ENCODE measurements at places on chromosomes 16 and 17.

DNA sequence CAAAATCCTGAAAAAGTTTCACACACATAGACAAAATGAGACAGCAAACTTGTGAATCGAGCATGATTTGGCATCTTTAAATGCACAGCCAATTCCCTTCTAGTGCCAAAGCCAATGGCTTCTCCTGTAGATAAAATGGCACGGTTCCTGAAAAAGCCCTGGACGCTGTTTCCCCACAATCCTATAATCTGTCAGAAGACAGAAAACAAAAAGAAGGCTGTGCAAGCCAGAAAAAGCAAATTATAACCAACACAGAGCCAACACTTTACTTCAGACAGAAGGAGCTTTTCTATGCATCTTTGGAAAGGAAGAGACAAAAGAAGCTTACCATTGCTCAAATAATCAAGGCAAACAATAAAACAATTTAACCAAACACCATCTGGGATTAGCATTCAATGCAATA, 23.8 kb downstream of the FAM222B start:
- DNase-seq: peak; percentile 93

DNA sequence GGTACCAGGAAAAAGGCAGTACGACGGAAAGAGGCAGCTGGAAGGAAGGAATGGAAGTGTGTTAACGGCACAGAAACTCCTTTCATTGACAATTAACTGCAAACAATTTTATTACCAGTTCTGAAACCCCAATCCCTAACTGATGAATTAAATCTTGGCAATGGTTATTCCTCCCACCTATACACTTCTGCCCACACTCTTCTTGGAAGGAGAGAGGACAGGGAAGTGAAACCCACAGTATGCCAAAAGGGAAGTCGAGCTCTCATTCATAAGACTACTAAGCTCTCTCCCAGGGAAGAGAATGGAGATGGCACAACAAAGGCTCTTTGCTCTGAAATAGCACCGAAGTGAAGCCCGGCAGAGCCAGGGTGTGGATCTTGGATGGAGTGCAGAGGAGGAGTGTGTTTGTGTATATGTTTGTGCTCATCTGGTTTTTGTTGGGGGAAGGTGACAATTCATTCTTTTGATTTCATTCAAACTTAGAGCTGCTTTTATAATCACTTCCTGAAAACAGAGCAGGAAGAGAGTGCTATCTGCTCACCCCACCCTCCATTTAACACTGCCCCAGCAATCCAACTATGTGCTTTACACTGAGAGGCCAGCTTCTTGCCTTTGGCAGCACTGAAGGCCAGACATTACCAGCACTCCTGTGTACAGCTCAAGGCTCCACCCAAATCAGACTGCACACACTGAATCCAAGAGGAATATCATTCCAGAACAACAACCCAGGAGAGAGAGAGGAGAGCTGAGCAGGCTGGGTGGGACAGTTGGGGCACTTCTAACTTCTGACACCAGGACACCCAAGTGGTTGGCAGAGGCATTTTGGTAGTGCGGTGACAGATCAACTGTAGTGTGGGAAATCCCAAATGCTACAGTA, 68.7 kb downstream of the HIC1 start:
- no peak for DNase-seq

DNA sequence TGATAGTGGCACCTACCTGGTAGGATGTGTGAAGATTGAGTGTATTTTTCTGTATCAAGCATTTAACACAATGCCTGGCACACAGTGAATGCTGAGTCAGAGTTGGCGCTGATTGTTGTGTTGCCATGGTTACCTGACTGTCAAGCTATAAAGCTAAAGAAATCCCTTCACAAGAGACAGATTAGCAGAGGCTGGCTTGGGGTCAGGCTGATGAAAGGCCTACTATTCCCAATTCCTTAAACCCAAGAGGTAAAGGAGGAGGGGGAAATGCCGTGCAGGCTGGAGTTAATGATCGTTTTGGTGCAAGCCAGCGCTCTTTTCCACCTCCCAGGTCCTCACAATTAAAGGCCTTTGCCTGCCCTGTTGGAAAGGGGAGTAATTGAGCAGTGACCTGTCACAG, 5.9 kb downstream of the CLEC19A start:
- DNase-seq: peak; percentile 91

- no peak for DNase-seq
Measured at GRCh38 chr17:45409659-45410076, 23.0 kb downstream of the ARHGAP27 start.

DNA sequence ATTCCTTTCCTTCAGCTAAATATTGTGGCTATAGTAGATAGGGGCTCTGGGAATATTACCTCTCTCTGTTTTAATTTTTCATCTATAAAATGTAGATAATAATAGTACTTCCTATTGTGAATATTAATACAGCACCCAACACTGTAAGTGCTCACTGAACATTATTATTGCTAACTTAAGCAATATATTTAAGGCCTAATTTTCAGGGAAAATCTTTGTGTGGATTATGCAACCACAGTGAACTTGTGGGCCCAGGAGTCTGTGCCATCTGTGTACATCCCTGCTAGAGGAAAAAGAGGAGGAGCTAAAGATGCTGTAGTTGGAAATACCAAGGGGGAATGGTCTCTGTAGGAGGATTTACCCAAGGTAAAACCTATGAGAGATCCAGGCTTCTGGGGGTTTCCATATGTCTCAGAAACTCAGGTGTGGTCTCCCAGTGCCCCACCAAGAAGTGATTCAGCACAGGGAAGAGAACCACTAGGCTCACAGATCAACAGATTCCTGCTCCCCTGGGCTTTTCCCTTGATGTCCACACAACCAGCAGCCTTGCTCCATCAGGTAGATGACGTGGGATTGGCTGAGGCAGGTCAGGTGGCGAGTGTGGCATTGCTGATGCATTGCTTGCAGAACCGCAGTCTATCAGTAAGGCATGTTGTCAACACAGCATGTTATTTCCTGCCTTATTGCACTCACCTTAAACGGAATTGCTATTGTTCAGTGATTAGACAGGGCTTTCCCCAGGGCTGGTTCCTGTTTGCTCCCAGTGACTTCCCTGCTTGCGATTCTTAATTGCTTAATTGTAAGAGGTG, 1.6 kb upstream of the N4BP1 start:
- no peak for DNase-seq

DNA sequence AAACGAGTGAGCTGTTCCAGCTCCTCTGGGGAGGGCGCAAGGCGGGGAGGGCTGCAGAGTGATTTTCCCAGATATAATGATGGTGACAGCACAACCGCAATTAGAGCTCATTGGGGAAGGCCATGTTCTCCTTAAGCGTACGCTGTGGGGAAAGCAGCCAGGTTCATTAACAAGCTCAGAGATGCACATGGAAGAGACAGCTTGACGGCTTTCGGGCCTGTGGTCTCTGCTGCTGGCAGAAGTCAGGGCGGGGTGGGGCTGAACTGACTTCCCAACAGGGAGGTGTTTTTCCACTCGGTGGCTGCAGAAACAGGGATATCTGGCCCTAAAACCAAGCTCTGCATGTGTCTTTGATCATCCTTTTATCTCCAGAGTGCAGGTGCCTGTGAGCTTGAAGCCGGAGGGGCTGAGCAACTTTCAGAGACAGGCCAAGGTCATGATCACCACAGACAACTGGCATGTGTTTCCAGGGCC, 24.0 kb upstream of the CACNG1 start:
- DNase-seq: peak; percentile 62

DNA sequence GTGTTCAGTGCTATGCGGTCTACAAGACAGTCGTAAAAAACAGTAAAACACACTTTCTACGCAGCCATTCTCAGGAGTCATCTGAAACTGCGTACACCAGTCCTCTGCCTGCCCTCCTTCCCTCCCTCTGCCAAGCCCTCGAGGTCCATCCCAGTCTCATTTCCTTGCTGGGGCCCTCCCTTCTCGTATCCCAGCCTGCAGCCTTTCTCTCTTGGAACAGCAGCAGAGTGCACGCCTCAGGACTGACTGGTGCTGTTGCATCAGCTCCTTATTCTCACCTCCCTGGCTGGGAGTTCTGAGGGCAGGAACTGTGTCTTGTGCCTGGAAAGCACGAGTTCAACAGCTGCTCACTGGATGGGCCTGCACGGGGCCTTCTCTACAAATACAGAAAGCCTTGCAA, 12.5 kb downstream of the FAHD1 start:
- DNase-seq: no peak

DNA sequence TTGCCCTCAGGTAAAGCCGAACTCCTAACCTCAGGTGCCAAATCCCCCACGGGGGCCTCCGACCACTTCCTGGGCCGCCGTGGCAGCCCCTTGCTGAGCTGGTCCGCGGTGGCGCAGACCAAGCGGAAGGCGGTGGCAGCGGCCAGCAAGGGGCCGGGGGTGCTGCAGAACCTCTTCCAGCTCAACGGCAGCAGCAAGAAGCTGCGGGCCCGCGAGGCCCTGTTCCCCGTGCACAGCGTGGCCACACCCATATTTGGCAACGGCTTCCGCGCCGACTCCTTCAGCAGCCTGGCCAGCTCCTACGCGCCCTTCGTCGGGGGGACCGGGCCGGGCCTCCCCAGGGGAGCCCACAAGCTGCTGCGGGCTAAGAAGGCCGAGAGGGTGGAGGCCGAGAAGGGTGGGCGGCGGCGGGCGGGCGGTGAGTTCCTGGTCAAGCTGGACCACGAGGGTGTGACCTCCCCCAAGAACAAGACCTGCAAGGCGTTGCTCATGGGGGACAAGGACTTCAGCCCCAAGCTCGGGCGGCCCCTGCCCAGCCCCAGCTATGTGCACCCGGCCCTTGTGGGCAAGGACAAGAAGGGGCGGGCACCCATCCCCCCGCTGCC, 51.6 kb downstream of the ACTG1 start:
- no peak for DNase-seq

DNA sequence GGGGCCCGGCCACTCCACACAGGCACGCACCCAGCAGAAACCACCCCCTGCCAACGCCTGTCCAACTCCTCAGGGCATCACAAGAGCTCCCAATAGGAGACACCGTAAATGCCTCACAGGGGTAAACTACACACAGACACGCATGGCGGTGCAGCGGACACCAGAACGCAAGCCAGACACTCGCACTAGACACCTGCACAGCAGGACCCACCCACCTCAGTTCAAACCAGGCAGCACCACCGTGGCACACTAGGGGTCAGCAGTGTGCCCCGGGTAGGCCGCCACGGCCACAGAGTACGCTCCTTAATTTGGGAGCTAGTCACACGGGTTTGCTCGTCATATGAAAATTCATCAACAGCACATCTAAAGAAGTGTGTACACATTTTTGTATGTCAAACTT, 3.4 kb downstream of the SLC38A10 start:
- DNase-seq: peak; percentile 23

GRCh38 chr16:78094166-78094565, 5.3 kb upstream of the WWOX start:
- peak; percentile 69 for DNase-seq

DNA sequence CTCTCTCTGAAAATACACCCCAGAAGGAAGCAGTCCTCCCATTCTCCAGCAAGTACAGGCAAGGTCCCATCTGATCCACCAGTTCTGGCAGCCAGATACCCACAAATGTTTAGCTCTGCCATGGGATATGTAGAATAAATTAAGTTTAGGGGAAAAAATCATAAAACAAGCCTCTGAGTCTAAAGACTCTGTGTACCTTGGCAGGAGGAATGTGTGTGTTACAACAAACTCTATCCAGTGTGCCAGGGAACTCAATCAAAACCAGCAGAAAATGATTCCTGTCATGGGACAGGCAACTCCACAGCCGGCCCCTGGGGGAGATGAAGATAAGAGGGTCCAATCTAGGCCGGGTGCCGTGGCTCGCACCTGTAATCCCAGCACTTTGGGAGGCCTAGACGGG, 73.4 kb downstream of the MRM3 start:
- DNase-seq: no peak

DNA sequence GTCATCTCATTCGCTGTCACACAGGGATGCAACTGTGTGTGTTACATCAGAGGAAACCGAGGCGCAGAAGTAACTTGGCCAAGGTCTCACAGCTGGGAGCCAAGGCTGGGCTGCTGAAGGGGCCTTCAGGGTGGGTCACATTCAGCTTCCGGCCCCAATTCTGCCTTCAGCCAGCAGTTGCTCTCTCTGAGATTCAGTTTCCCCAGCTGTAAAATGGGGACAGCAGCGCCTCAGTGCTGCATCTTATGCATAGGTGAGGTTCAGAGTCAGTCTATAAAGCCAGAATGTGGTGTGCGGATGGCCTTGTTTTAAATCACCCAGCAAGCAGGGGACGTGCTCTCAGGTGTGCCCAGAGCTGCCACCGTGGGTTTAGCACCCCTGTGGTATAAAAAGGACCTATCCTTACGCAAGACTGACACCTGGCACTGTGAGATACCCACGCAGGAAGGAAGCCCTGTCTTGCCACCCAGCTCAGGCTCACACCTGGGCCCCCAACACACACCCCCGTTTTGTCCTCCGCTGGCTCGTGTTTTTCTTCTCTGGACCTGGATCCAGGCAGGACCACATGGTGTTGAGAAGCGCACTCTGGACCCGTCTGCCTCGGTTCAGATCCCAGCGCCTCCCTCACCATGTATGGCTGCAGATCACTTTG, 94.6 kb upstream of the GSE1 start:
- no peak for DNase-seq

DNA sequence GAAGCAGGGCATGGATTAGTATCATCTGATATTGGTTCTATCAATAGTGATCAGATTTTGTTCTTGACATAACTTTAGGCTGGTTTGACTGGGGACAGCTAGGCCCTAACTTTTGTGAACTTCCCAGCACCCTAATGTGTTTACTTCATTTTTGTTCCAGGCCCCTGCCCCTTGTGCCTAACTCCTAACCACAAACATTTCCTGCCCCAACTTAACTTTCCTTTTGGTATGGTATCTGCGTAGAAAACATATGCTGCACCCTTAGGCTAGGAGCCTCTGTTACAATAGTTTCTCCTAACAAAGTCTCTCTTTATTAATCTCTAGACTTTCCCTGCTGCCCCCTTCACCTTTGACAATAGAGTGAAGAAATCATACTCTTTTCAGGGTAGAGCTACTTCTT, 2.5 kb downstream of the ADPRM start:
- DNase-seq: no peak

DNA sequence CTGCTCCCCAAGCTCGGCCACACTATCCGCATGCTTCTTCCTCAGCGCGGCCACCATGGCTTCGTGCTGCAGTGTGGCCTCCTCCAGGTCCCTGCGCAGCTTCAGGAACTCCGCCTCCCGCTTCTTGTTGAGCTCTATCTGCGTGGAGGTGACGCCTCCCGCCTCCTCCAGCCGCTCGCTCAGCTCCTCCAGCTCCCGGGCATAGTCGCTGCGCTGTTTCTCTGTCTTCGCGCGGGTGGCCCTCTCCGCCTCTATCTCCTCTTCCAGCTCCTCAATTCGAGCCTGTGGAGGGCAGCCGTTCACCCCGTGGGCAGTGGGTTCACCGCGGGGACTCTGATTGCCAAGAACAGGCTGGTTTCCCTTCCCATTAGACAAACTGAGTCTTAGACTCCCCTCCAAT, 19.0 kb downstream of the MYH3 start:
- no peak for DNase-seq

- DNase-seq: no peak
Measured at GRCh38 chr16:3145660-3146059, 10.8 kb downstream of the ZNF213 start.

DNA sequence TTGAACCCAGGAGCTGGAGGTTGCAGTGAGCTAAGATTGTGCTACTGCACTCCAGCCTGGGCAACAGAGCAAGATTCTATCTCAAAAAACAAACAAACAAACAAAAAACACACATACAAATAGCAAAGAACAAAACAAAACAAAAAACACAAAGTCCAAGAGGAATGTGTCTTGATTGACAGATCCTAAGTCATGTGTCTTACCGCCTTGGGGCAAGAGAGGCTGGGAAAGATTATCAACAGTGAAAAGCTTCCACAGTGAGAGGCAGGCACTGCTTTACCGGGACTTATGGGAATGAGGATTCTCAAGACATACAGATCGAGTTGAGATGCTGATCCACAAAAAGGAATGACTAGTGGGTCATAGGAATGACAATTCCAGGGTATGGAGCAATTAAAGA, 62.7 kb upstream of the GAS7 start:
- no peak for DNase-seq
